GM06990 (cell line): ENCODE measurements at places on chromosomes 2 and 18.

- DNase-seq, result no peak
These were observed 10.6 kb downstream of the SLC4A5 start for GRCh38 chr2:74332550-74333174.

DNA sequence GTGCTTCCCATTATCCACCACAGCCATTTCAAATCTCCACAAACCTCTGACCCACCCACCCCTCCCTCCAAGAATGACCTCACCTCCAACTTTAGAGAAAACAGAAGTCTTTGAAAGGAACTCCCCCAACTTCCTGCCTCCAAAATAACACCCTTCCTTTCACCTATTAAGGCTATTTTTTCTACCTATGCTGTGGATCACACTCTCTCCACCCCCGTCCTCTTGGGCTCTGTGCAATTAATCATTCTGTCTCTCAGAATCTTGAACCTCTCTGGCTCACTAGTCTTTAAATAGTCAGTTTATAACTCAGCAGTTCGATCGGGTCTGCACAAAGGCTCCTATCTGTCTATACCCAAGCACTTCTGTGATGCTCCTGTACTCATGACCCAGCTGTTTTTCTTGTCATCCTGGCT, 37.3 kb upstream of the XPO1 start:
- peak; percentile 21 for DNase-seq

DNA sequence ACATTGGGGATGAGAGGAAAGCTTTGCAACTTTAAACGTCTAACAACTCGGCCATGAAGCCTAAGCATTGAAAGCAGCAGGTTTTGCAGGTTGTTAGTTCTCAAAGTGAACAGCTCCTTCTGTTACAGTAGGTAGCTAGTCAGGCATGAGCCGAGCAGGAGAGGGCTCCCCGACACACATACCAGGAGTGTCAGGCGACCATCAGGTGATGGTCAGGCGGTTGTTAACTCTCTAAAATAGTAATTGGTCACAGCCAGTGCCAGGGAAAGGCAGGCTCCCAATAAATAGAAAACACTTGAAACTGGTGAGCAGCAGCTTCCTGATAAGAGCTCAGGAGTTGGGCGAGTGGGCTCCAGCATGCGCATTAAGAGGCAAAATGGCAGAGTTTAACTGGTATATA, 53.5 kb upstream of the DAPL1 start:
- no peak for DNase-seq

GRCh38 chr18:74892066-74892627, 294.5 kb downstream of the ZNF407 start:
- no peak for DNase-seq

DNA sequence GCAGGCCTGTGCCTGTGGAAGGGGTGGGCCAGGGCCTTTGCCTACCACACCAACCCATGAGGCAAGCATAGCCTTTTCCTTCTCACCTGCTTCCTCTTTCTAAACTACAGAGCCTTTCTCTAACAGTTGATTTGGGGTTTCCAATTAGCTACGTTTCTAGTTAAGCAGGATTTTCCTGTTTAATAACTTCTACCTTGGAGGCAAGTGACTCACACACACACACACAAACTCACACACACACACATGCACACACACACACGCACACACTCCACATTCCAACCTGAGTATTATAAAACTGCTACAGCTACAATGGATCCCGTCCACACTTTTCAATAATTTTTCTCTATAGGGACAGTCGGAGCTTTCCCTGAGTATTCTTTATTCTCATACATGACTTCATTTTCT, 84.9 kb downstream of the SOX11 start:
- DNase-seq, result no peak

DNA sequence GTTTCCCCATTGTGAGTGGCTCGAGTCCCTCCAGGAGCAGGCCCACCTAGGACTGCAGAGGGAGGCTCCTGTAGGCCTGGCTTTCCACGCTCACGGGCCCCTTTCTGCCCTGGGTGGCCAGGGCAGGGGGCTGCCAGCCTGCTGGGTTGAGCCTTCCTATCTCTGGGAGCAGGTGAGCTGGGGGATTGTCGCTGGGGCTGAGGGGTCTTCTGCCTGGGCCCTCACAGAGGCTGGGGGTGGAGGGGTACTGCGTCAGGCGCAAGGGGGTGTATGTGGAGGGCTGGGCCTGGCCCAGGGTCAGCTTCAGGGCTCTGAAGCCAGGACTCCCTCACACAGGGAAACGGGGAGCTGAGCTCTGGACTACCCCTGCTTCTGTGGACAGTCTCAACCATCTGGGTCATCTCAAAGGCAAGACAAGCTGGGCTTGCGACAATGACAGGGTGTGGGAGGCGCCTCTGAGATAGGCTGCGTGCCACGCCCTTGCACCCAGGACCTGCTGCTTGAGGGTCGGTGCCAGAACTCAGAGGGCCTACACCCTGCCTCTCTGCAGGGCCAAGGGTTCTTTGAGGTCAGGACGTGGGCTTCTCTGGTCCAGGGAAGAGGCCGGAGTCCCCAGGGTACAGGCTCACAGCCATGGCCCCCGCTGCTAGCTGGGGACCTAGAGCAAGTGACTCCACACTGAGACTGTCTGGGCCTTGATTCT, 206.1 kb downstream of the TWIST2 start:
- DNase-seq, result no peak
